PC-3 (cell line): ENCODE measurements at places on chromosomes 1 and 21. TPM values are rescaled to one million over a fixed set of nuclear protein-coding genes. Genes with fewer than 3 reads are reported as not detected.

DNA sequence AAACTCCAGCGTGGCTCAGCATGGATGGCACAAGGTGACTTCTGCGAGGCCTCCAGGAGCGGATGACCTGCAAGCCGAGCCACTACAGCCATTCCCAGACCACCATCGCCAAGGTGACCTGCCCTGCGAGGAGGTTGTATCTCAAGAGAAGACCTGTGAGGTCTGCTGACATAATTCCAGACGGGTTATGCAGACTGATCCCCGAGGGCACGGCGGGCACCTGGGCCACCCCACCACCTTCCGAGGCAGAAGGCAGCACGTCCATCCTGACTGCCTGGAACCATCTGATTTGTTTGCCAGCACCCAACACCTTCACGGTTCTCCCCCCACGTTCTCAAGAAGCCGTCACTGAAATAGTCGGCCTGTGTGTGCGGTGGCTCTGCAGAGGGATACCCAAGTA, 56.8 kb upstream of the CNTN2 start:
- H3K27ac ChIP-seq, result no peak overlapping the region
- H3K27me3 ChIP-seq, result peaks cover 86% of the 10 kb centered on the region
- no peaks in the 10 kb centered on the region for H3K4me1 ChIP-seq
- H3K36me3 ChIP-seq, result no peaks in the 10 kb centered on the region
- DNase-seq, result no peak

DNA sequence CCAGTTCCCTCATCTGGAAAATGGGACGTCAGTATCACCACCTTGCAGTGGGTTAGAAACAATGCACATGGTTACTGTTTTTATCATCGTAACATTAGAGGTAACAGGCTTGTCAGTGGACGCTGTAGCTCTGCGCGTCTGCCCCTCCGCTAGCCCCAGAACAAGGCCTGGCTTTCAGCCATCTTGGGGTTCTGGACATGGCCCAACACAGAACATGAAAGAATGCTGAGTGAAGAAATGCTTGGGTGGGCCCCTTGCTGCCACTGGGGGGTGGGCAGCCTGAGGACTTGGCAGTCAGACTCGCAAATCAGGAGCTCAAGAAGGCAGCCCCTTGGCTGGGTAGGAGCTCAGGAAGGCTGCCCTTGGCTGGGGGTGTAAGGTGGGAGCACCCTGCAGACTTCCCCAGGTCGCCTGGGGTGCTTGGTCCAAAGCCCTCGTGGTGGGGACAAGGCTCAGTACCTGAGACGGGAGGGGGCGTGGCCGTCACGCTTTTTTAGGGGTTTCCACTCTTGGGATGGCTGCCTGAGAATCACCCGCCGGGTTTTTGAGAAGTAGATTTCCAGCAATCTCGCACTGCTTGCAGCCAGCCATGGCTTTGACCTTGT, 51.7 kb downstream of the SLC37A1 start:
- no peaks in the 10 kb centered on the region for H3K27me3 ChIP-seq
- no peak overlapping the region for H3K27ac ChIP-seq
- no peak for DNase-seq
- H3K36me3 ChIP-seq, result peaks cover 17% of the 10 kb centered on the region

- H3K4me1 ChIP-seq, result no peaks in the 10 kb centered on the region
- no peaks in the 10 kb centered on the region for H3K36me3 ChIP-seq
- peaks cover 78% of the 10 kb centered on the region for H3K27me3 ChIP-seq
- no peak overlapping the region for H3K4me3 ChIP-seq
Measured at GRCh38 chr1:214026985-214027384, 39.2 kb downstream of the PROX1 start.

DNA sequence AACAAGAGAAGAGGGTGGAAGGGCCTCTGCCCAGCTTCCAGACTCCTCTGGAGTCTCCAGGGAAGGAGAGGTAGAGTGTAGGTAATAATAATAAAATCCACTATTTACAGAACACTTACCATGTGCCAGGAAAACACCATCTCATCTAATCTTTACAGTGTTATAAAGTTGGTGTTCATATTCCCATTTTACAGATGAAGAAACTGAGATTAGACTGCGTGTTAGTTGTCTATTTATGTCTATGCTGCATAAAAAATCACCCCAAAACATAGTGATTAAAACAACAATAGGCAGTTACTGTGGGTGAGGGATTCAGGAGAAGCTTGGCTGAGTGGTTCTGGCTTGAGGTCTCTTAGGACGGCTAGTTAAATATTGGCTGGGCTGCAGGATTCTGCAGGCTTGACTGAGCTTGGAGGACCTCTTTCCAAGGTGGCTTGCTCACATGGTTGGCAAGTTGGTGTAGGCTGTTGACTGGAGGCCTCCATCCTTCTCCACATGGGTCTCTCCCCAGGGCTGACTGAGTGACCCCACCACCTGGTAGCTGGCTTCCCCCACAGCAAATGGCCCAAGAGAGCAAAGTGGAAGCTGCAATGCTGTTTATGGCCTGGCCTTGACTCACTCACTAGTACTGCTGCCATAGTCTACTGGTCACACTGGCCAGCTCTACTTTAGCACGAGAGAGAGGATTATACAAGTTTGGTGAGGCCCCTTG, 6.5 kb upstream of the ALX3 start:
- H3K27me3 ChIP-seq, result no peaks in the 10 kb centered on the region
- H3K36me3 ChIP-seq, result no peaks in the 10 kb centered on the region
- no peaks in the 10 kb centered on the region for H3K4me1 ChIP-seq
- no peak for DNase-seq
- H3K4me3 ChIP-seq, result no peak overlapping the region

- H3K36me3 ChIP-seq, result peaks cover 69% of the 10 kb centered on the region
- H3K4me3 ChIP-seq, result no peak overlapping the region
- no peak overlapping the region for H3K27ac ChIP-seq
- DNase-seq, result no peak
- H3K27me3 ChIP-seq, result no peaks in the 10 kb centered on the region
Measured at GRCh38 chr1:222665964-222666363, 46.3 kb downstream of the AIDA start.

ANXA9 gene
- total RNA-seq, result 0.18 and 0.75 TPM in 2 replicates

DNA sequence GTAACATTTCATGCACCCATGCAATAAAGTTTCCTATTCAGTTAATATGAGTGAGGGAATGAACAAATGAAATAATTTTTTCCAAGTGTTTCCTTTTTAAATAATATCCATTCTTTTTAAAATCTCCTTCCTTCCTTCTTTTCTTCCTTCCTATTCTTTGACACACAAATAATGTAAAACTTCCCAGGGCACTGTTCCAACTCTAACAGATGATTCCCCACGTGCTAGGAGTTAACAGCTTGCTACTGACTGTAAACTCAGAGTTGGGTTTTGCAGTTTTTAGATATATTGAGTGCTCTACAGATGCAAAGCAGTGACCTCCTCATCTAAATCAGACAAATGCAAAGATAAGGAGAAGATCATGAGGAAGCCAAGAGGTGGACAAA, 54.0 kb upstream of the POU2F1 start:
- H3K27me3 ChIP-seq, result no peaks in the 10 kb centered on the region

GRCh38 chr1:173241528-173242347, 34.6 kb upstream of the TNFSF4 start:
- no peak overlapping the region for H3K4me3 ChIP-seq
- no peaks in the 10 kb centered on the region for H3K4me1 ChIP-seq
- H3K27ac ChIP-seq, result no peak overlapping the region
- DNase-seq, result no peak

GRCh38 chr21:28547766-28548165, 444.9 kb downstream of the LTN1 start:
- H3K36me3 ChIP-seq, result no peaks in the 10 kb centered on the region
- no peaks in the 10 kb centered on the region for H3K27me3 ChIP-seq
- no peak overlapping the region for H3K4me3 ChIP-seq
- peaks cover 25% of the 10 kb centered on the region for H3K4me1 ChIP-seq
- no peak overlapping the region for H3K27ac ChIP-seq
- no peak for DNase-seq
